ENCODE measurements at places on chromosomes 6 and 20.

- DNase-seq, result no peak
Observed at GRCh38 chr6:6729971-6730370, 141.5 kb downstream of the LY86 start.

DNA sequence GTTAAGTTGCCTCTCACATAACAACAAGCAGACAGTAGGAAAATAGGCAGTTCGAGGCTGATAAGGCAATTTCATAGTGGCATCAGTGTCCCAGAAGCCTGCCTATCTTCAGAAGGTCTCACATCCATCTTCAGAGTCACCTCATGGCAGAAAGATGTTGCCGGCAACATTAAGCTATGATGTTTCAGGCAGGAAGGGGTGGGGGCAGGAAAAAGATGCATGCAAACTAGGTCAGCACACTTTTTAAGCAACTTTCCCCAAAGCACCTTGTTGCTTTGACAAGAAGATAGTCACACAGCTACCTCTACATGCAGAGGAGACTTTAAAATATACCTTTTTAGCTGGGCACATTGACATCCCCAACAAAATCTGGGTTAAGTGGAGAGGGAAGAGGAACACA is 43.2 kb upstream of the SMIM8 start:
- no peak for DNase-seq

- no peak for DNase-seq
Observed at GRCh38 chr20:33370291-33370690, 31.0 kb downstream of the CDK5RAP1 start.

- DNase-seq, result no peak
Observed at GRCh38 chr6:168956141-168956838, 297.4 kb downstream of the THBS2 start.

DNA sequence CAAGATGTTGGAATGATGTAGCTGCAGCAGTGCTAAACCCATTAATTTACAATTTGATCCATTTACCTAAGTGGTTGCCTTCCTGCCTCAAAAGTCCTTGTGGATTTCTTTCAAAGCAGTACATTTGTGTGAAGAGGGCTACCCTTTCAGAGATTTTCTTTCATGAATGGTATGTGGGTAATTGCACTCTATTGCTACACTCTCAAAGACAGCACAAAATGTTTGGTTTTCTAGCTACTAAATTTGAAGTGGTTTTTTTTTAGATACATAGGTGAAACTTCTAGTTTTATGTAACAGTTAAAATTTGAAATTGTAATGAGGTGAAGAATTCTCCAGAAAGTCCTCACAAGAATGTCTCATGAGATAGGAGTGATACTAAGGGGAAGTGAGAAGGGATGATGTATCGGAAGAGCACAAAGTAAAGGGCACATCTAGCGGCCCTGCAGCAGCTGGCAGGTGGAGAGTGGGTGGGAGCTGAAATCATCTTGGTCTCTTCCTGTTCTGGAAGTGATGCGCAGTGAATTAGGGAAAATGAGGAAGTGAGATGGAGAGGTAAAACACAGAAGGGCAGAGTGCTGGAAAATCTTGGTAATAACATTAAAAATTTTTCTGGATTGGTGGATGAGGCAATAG is 236.8 kb upstream of the MAN1A1 start:
- no peak for DNase-seq

GRCh38 chr6:169326067-169326799 is 72.6 kb upstream of the THBS2 start:
- DNase-seq, result peak; percentile 46

- DNase-seq, result no peak
Observed at GRCh38 chr6:154127657-154128056, 88.6 kb downstream of the OPRM1 start.

- DNase-seq, result no peak
Observed at GRCh38 chr6:7426447-7427169, 37.0 kb downstream of the RIOK1 start.

GRCh38 chr6:69265706-69266105 is 531.1 kb downstream of the LMBRD1 start:
- DNase-seq, result no peak

- DNase-seq, result no peak
Observed at GRCh38 chr6:170229851-170230519, 60.9 kb downstream of the DLL1 start.

DNA sequence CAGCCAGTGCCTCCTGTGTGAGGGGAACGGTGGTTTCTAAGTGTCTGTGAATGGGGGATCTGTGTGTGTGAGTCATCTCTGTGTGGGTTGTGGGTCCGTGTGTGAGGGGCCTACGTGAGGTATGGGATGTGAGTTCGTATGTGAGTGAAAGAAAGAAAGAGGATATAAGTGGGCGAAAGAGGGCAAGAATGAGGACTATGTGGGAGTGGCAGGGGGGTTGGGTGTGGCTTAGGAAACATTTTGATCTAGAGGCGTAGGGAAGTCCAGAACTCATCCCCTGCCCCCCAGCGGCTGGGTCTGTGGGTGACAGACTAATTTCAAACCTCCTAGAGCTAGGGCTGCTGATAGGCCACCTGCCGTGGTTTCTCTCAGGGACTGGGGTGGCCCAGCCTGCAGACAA is 35.5 kb downstream of the DHX35 start:
- no peak for DNase-seq

DNA sequence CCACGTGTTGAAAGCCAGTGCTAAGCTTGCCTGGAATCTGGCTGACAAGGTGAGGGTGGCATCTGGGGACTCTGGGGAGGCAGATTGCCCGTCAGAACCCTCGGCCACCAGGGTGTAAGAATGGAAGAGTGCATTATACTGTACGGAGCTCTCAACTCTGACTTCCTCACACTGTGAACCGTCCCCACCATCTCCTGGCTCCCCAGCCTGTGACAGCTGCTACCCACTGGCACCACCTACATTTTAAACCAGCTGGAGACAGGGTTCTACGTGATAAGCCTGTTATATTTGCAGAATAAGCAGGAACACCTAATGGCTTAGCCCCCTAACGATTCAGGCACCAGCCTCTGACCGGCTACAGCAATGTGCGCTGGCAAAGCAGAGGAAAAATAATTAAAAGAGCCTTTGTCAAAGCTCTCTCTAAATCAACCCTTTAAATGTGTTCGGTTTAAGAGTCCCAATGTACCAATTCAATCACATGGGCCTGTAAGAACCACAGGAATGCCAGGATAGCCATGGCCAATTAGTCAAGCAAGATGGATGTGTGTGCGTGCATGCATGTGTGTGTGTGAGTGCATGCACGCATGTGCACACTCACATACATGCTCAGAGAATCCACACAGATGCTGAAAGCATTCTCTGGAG is 89.1 kb upstream of the TAB2 start:
- DNase-seq, result no peak

- peak; percentile 12 for DNase-seq
Observed at GRCh38 chr6:139016337-139017213, 12.0 kb upstream of the ABRACL start.

GRCh38 chr6:158028421-158028820 is 46.8 kb downstream of the SYNJ2 start:
- no peak for DNase-seq

- no peak for DNase-seq
Observed at GRCh38 chr6:12704946-12705345, 11.6 kb upstream of the PHACTR1 start.

DNA sequence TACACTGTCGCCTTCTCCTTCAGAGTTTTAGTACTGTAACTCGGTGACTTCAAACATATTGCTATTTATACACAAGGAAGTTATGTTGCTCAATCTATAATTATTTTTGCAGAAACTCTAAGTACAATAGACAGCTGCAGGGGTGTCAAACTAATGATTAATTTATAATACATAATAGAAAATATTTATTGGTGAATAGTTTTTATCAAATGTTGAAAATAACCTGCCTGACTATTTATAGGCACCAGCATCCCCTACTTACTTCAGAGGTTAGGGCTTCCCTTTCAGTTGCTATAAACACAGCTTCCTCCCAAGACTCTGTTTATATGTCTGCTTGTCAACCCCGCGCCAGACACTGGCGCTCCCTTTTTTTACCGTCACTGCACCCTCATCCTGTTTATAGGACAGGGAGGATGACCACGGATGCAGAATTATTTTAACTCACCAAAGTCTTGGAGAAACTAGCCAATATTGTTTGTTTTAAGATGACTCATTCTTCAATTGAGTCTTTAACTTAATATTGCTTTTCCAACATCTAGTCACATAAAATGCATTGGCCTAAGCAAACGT is 225.0 kb downstream of the ALDH8A1 start:
- no peak for DNase-seq

DNA sequence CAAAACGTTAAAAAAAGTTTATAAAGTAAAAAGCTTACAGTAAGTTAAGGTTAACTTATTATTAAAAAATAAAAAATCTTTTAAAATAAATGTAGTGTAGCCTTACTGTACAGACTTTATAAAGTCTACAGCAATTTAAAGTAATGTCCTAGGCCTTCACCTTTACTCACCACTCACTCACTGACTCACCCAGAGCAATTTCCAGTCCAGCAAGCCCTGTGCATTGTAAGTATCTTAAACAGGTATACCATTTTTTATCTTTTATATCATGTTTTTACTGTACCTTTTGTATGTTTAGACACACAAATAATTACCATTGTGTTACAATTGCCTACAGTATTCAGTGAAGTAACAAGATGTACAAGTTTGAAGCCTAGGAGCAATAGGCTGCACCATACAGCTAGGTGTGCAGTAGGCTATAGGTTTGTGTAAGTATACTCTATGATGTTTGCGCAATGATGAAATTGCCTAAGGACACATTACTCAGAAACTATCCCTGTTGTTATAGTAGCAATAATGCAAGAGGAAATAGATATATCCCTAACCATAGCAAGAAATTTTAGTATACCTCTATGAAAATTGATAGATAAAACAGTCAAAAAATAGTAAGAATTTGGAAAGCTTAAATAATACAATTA is 39.5 kb downstream of the FBXO5 start:
- no peak for DNase-seq

GRCh38 chr20:61287583-61288275 is 35.7 kb downstream of the CDH4 start:
- no peak for DNase-seq

- DNase-seq, result no peak
Observed at GRCh38 chr20:61939691-61940360, 125.9 kb downstream of the TAF4 start.

Measured in NCI-H774 (cell line).